MM.1S (cell line): ENCODE measurements at places on chromosomes 3 and 15.

DNA sequence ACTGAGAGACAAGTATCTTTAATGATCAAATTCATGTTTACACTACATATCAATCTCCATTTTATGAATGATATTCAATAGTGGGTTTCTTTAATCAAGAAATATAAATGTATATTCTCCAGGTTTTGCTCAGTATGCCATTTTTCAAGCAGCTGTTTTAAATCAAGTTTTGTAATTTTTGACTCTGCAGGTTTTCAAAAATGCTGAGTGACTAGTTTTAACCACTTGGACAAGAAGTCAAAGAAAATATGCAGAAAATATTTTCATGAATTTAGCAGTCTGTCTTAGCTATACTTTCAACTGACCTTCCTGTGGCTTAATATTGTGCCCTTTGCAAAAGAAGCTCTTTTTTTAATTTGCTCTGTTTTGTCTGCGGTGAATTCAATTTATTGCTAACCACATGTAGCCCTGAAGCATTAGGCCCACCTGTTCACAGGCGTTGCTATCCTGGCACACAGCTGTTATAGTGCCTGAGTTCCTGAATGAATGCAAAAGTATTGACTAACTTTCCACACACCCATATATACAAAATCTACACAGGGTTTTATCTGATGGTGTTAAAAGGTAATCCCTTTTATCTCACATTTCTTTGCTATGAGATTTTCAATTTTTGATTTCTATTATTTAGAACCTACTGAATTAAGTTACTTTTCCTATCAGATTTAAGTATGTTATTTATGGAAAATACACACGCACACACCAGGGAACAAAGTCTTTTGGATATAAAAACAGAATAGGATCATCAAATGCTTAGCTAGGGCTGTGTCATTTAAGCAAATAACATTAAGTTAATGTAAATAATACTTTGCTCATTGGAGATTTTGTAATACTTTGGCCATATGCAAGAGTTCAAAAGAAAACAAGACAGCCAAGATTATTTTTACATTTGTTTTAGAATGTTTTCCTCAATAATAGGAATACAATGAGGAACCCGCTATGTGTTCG, 1166.1 kb upstream of the GBE1 start:
- peak; percentile 33 for DNase-seq

GRCh38 chr15:71397377-71397776, 282.1 kb downstream of the THSD4 start:
- DNase-seq, result no peak

- no peak for DNase-seq
These were observed 40.8 kb downstream of the FOXP1 start for GRCh38 chr3:71542521-71543370.

GRCh38 chr3:182124187-182124586, 412.5 kb downstream of the SOX2 start:
- no peak for DNase-seq

GRCh38 chr3:196875258-196875657, 7.5 kb downstream of the SENP5 start:
- DNase-seq, result no peak

DNA sequence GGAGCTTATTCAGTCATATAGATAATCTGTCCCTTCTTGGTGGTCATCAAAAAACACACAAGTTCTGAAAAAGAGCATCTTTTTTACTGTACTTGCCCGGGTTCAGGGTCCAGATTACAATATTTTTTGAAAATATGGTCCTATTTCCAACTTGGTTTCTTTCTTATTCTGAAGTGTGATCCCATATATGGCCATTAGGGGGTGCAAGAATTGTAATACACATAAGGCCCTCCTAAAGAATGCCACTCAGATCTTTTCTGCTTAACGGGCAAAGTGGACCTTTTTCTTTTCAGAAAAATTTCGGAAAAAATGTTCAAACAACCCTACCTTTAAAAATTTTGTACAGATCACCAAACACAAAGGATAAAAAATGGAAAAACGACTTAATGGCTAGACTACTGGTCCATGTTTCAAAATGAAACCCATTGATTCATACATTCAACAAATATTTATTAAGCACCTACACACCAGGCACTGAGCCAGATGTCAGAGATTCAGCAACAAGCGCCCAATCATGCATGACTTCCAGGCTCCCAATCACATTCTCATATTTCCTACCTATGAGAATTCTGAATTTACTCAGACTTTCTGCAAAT, 102.0 kb upstream of the MYRIP start:
- DNase-seq, result peak; percentile 46

GRCh38 chr15:61126811-61127210, 102.3 kb downstream of the RORA start:
- DNase-seq, result no peak

- DNase-seq, result no peak
These were observed 70.9 kb upstream of the RGMA start for GRCh38 chr15:93159930-93160329.

DNA sequence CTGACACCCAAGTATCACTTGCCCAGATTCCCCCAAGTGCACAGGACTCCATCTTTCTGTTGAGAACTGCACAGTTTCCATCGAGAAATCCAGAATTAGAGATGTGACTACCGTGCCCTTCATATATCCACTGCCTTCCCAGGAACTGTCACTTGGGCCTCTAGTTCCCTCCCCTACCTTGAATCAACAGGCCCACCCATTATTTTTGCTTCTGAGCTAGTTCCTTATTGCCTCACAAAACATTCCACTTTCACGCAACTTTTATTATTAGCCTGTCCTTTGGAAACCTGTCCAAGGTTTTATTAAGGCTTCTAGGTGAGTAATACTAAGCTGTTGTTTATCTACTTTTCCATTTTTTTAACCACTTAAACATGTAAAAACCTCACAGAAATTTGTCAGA, 17.1 kb upstream of the SLC30A4 start:
- DNase-seq, result no peak
